CD4-positive, alpha-beta T cell treated with Interleukin-15 for 1 hour (primary cell): ENCODE measurements at places on chromosomes 6 and 20.

DNA sequence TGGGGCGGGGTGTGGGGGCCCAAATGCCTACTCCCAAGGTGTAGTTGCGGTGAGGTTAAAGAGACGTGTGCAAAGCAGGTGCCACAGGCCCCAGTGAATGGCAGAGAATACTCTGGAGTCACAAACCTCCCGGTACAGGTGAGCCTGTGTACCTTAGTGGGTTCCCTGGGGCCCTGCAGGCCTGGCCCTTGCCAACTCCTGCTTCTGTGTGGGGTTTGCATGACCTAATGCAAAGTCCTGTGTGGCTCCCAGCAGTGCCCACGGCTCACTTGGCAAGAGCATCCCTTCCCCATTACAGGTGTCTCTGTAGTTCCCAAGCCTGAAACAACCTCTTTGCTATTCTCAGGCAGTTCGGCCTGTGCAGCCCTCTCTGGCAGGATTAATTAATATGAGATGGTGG lies 17.5 kb downstream of the SPDEF start:
- DNase-seq, result no peak

- no peak for DNase-seq
Observed at GRCh38 chr6:21847711-21848480, 254.3 kb downstream of the SOX4 start.

DNA sequence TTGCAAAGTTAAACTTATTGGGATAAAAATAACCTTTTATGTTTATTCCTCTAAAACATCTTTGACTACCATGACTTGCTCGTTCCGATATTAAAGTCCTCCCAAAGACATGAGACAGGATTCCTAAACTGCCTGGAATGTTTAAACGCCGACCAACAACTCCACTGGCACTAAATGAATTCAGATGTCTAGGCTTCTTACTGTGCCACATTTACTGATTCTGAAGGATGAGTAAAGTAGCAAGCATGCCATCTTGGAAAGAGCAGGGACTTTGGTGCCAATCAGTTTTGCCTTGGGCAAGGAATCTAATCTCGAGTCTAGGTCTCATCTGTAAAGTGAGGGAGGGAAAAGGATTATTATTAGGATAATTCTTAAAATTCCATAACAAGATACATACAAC lies 25.3 kb downstream of the MBOAT1 start:
- DNase-seq, result no peak

DNA sequence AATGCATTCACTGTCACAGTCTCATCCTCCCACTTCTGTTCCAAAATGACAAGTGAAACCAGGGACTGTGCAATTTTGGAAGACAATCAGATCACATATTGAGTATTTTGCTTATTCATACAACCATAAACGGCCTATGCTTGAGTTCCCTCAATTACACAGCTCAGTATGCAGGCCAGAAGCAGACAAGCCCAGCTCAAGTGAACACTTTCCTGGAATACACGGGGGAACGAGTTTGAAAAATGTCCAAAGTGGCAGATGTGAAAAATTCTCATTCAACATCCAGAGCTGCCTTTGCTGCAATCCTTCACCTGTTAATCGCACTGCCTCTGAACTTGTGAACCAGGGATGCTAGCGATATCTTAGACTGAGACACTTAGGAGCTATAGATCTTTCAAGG lies 190.2 kb downstream of the COL9A1 start:
- no peak for DNase-seq

DNA sequence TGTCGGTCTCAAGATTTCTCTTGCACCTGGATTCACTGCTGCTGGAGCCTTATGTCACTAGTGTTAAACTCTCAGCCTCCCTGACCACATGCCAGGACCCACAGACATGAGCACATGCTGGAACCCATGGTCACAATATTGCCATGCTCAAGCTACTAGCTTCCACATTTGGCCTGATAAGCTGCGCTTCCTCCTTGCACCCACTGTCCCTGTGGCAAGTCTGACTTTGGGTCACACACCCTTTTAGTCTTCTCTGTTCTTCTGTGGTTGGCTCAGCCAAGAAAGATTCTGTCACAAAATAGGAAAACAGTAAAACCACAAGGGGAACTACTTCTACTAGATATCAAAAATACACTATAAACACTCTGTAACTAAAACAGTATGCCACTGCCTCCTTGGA lies 68.9 kb upstream of the HDAC2 start:
- DNase-seq, result no peak

GRCh38 chr6:161622779-161623178 lies 348.9 kb upstream of the AGPAT4 start:
- no peak for DNase-seq

- no peak for DNase-seq
Observed at GRCh38 chr6:117544716-117545115, 57.6 kb downstream of the GOPC start.

DNA sequence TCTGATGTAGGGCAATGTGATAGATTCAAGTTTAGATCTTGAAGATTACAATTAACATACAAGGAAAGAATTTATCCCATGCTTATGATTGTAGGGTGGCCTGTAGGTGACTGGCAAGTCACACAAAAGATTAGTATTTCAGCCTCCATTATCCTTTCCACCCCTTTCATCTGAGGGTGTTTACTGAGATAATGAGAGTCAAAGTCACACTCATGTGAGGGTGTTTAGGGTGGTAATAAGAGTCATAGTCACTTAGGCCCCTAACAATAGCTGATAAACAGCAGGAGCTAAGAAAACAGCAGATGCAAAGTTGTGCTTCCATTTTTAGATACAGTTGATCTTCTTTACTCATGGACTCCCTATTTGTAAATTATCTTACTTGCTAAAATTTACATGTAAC lies 11.4 kb downstream of the FAM184A start:
- no peak for DNase-seq

GRCh38 chr20:58515233-58516212 lies at the start of gene APCDD1L:
Gene APCDD1L (minus strand): TSS chr20:58515399. CDS start chr20:58514707, 692 bp downstream.
- DNase-seq, result no peak

DNA sequence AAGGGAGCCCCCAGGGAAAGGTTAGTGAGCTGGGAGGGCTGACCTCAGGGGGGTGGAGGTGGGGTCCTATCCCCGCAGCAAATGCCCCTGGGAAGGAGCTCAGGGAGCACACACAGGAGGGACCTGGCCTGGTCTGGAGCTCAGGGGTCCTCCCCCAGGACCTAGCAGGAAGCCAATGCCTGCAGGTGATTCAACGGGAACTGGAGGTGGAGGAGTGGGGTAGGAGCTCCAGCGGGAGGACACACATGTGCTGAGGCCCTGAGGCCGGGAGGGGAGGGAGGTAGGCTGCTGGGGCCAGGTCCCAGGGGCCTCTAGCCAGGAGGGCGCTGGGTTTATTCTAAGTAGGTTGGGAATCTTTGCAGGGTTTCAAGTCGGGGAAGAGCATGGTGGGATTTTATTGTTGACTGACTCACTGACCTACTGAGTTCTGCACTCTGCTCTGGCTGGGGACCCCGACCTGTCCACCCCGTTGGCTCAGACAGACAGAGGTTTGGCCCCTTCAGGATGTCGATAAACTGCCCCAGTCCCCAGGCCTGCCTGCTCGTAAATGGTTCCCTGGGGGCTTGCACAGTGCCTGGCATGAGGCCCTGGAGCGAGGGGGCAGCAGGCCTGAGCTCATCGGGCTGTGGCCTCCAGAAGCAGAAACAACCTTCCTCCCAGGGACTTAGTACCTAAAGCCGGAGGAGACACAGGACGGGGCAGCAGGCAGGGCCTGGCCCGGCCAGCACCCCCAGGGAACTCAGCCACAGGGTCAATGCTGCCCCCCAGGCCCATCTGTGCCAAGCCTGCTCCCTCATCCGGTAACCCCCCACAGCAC lies 62.3 kb downstream of the RIPOR3 start:
- DNase-seq, result no peak

GRCh38 chr6:33429750-33430052 lies 9.8 kb downstream of the SYNGAP1 start:
- no peak for DNase-seq

DNA sequence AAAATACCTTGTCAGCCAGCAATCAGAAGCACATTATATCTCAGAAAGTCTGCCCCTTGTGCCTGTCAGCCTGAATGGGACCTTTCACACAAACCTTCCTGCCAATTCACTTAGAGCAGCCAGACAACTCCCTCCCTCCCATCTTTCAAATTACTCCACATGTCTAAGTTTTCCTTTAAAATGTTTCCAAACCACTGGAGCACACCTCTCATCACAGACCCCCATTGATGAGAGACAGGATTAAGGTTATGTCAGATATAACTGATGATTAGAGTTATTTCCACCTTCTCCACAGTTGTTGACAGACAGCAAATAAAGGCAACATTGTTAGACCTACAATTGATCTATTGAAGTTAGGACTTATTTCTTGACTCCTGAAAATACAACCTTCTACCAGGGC lies 408.4 kb downstream of the PLCB1 start:
- DNase-seq, result no peak

DNA sequence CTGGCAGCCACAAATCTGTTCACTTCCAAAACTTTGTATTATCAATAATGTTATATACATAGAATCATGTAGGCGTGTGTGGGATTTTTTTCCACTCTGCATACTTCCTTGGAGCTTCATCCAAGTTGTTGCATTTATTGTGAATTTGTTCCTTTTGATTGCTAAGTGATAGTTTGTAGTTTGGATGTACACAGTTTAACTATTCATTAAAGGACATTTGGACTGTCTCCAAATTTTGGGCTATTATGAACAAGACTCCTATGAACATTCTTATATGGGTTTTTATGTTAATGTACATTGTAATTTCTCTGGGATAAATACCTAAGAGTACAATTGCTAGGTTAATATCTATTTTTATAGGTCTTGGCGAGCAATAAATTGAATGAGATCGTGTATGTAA lies 36.2 kb upstream of the GCNT2 start:
- no peak for DNase-seq

GRCh38 chr6:32047855-32048766 lies 9.9 kb downstream of the CYP21A2 start:
- peak; percentile 51 for DNase-seq

DNA sequence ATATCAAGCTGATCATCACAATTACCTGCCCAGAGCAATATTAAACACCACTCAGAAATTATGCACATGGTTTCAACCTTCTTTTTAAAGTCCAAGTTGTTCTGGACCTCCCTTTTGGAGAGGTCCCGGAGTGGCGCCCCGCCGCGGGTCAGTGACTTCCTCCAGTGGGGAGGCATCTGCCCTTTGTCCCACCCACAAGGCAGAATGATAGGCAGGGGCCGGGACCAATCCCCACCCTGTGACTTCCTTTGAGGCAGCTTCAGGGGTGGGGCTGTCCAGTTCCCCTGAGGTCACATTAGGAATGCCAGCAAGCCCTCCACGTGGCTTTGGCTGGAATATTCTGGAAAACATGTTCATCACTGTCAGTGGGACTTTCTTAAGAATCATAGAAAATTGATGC lies 207.0 kb downstream of the ANKRD60 start:
- no peak for DNase-seq

- no peak for DNase-seq
Observed at GRCh38 chr6:37514321-37514771, 14.7 kb upstream of the CCDC167 start.
